ENCODE measurements at places on chromosomes 16 and 17.
A peak's percentile ranks its signal among the peaks of the same experiment; 100 is the strongest.

- DNase-seq, result no peak
Measured at GRCh38 chr16:4690946-4691665, 2.3 kb upstream of the NUDT16L1 start.

DNA sequence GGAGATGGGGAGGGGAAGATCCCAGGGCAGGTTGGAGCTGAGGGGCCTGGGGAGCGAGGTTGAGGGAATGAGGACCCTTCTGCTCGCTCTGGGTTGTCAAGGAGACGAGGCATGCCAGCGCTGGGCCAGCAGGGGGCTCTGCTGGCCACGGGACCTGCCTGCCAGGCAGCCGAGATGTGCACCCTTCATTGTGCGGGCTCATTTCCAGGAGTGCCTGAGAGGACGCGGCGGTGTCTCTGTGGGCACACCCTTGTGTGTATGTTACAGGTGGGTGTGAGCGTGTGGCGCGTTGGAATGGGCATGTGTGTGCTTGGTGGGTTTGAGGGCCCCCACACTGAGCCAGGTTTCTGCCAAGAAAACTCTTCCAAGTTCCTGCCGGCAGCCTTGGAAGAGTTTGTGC, 15.9 kb downstream of the ARHGAP23 start:
- DNase-seq, result peak; percentile 22

DNA sequence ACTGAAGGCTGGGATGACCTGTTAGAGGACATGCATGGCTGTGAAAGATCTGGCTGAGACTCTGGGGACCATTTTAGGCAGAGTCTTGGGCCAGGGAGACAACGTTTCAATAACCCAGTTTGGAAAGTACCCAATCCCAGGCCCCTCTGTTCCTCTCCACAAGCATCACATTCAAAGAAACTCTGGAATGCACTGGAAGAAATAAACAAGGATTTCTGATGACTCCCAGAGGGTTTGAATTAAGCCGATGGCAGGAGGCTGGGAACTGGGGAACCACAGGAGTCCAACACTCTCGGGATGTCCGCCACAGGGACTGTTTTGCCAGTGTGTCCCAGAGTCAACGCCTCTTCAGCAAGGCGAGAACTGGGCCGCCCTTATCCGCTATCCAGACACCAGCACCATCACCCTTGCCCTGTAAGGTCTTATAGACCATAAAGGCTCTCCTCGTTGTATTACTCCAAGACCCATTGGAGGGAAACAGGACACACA, 3.3 kb downstream of the PMP22 start:
- no peak for DNase-seq

DNA sequence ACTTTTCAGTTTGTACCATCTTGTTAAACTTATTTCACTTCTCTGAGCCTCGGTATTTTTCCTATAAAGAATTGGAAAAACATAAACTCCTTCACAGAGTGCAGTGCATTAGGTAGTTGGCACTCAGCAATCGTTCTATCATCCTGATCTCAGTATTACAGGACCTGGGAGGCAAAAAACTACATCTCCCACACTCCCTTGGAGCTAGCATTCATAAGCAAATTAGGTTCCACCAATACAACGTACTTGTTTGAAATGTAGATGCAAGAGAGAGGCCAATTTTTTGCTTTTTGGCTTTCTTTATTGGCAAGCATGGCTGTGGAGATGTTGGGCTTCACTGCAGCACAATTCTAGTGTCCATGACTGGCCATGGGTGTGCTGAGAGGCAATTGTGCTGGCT, 285.2 kb downstream of the CA10 start:
- DNase-seq, result no peak

DNA sequence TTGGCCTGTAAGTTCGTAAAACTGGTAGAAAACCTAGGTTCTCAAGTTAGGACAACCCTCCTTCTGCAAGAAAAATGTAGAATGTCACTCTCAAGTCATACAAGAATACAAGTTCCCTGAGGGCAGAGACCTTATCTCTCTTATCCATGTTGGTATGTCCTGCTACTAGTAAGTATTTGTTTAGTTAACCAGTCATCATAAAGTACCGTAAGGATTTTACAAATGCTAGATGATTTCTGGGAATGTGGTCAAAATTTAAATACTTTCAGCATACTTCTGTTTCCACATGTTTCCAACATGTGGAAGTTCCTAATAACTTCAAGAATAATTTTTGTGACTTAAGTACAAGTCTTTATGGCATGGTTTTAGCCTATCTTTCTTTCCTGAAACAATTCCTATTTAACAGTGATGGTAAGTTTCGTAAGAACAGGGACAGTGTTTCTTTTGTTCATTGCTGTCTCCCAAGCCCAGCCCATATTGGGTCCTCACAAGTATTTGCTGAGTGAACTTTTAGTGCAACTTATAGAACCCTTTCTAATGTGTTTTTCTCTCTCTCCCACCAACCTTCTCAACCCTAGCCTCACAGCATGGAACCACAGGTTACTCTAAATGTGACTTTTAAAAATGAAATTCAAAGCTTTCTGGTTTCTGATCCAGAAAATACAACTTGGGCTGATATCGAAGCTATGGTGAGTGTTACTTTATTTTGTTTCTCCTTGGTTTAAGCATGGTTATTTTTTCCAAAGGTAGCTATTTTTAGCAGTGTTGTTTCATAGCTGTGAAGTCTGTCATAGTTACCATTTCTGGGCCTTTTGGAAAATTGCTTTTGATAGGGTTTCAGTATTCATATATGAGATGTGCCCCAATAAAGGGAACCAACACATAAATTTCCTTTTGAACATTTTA, 4.5 kb downstream of the NBR1 start:
- DNase-seq, result no peak

DNA sequence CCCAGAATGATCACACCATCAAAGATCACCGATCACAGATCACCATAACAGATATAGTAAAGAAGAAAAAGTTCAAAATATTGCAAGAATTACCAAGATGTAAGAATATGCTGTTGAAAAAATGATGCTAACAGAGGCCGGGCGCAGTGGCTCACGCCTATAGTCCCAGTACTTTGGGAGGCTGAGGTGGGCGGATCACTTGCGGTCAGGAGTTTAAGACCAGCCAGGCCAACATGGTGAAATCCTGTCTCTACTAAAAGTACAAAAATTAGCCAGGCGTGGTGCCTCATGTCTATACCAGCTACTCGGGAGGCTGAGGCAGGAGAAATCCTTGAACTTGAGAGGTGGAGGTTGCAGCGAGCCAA, 53.2 kb downstream of the CPPED1 start:
- no peak for DNase-seq

DNA sequence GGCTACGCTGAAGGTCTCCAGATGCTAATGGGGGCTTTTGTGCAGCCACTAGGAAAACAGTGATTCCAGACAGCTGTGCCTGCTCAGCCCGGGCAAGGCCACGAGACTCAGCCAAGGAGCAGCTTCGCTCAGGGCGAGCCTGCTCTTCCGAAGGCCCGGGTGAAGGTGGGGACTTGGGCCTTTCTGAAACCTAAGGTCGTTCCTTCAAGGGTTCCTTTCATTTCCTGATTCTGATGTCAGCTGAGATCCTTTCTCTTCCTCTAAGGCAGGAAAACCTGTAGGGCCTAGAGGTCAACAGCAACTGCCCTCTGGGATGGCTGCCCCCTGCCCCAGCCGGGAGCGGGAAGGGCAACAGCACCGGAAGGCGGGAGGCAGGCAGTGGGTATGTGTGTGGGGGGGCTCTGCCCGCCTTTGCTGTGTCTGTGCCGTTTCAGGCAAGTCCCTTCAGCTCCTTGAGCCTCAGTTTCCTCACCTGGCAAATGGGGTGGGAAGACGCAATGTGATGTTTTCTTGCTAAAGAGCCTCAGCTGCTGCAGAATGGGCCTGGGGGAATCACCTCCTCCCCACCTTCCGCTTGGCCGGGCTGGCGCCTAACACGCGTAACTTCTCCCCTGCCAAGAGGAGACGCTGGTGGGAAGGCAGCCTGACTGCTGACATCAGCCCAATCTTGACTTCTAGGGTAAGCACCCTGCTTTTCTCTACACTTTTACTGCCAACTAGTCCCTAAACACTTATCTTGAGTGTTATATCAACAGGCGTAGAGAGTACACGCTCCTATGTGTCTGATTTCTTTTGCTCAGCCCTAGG, 32.8 kb downstream of the IRF8 start:
- DNase-seq, result no peak

DNA sequence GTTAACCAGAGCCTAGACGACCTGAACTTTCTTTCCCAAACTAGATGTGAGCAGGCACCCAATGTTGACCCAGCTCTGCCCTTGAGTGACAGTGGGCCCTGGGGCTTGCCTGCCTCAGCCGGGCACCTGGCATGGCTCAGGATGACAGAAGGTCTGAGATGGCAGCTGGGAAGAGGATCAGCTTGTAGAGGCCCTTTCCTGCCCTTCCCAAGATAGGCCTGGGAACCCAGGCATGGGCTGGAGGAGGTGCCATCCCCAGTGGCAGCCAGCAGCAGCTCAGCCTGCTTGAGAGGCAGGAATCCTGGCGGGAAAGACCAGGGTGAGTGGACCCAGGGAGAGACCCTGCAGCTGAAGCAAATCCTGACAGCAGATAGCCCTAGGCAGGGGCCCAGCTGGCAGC, 59.1 kb downstream of the PIPOX start:
- no peak for DNase-seq

GRCh38 chr17:5695480-5695879, 111.2 kb upstream of the NLRP1 start:
- DNase-seq, result no peak

DNA sequence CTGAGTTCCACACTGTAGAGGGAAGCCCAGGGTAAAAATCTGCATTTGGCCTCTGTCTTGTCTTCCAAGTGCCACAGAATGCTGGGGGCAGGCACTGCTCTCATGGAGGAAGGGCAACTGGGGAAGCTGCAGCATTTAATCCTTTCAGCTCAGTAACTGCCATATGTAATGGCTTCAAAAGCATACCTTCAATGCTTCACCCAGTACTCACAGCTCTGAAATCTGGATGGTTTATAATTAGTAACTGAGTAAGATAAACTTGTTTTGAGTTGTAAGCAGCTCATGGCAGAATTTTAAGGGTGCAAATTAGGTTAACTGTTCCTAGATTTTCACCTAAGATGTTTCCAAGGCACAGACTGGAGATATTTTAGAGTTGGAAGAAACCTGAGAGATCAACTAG, 24.5 kb downstream of the PMP22 start:
- DNase-seq, result no peak

GRCh38 chr16:47734987-47735594, 274.0 kb downstream of the PHKB start:
- DNase-seq, result no peak

DNA sequence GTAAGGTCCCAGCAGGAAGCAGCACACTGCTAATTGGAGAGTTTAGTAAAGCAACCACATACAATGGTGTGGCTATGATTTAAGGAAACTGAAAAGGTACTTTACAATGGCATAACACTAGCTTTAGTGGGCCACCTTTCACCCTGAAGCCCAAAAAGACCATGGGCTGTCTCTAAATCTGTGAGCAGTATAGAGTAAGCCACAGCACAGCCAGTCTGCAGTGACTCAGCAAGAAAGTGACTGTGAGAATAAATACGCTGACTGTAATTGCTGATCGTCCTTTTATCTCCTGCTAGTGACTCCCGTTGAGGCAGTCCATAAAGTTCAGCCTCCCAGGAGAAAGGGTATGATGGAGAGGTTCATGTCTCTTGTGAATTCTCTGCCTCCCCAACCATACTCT, 679.8 kb upstream of the KIF2B start:
- no peak for DNase-seq

GRCh38 chr17:72590382-72590781, 469.6 kb downstream of the SOX9 start:
- DNase-seq, result no peak

DNA sequence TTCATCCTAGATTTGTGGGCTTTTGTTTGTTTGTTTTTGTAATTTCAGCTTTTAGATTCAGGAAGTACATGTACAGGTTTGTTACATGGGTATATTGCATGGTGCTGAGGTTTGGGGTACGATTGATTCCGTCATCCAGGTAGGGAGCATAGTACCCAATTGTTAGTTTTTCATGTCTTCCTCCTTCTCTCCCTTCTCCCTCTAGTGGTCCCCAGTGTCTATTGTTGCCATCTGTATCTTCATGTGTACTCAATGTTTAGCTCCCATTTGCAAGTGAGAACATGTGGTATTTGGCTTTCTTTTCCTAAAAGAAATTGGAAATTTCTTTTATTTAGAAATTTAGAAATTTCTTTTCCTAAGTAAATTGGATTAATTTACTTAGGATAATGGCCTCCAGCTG, 37.1 kb upstream of the BCAS3 start:
- no peak for DNase-seq

GRCh38 chr17:3528880-3529511, 28.6 kb downstream of the TRPV3 start:
- DNase-seq, result no peak

GRCh38 chr16:1204933-1205332, 20.1 kb downstream of the TPSG1 start:
- DNase-seq, result no peak

- DNase-seq, result no peak
Measured at GRCh38 chr16:12009922-12010321, 33.4 kb downstream of the SNX29 start.

GRCh38 chr16:87321336-87322107, 4.3 kb upstream of the C16orf95 start:
- no peak for DNase-seq

DNA sequence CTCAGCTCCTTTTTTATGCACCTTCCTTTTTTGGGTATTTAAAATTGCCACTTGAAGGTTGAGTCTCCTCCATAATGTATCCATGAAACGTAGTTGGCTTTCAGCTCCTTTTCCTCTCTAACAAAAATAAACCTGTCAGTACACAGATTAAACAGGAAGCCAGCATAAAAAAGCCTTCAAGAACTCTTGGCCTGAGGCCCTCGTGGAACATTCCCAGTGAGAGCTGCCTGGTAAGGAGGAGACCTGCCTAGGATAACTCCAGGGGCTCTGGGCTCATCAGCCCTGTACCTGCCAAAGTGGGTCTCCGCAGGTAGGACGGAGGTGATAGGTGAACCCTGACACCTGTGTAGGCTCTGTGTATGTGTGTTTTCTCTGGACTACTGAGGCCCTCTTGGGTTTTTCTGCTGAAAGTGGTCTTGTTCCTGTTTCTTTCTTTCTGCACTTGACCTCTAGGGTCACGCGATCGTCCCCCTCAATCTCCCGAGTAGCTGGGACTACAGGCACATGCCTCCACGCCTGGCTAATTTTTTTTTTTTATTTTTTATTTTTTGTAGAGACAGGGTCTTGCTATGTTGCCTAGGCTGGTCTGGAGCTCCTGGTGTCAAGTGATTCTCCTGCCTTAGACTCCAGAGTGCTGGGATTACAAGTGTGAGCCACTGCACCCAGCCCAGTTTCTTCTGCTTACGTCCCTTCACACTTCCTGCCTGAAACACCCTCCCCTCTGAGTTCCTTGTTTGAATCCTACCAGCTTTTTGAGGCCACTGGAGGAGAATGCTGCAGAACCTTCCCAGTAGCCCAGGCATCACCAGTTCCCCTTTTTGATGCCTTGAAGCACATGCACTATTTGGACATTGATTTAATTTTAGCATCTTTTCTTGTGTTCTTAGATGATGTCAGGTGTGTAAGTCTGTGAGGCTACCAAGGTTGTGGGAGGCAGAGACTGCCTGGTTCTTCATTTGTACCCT, 9.8 kb downstream of the PGS1 start:
- no peak for DNase-seq

- DNase-seq, result no peak
Measured at GRCh38 chr17:58232707-58233156, 5.7 kb upstream of the LPO start.

GRCh38 chr17:64387145-64387473, 3.6 kb downstream of the PECAM1 start:
- DNase-seq, result no peak
